ENCODE measurements at places on chromosomes 5 and 9.

- DNase-seq, result no peak
Observed at GRCh38 chr9:72480921-72481320, 40.5 kb upstream of the TMC1 start.

GRCh38 chr5:36161361-36161760 lies 9.4 kb downstream of the SKP2 start:
- no peak for DNase-seq

GRCh38 chr5:1501372-1502045 lies 22.3 kb downstream of the LPCAT1 start:
- DNase-seq, result no peak

GRCh38 chr9:16010221-16010620 lies 457.4 kb downstream of the CCDC171 start:
- no peak for DNase-seq

- DNase-seq, result no peak
Observed at GRCh38 chr5:39337252-39337915, 26.9 kb downstream of the C9 start.

DNA sequence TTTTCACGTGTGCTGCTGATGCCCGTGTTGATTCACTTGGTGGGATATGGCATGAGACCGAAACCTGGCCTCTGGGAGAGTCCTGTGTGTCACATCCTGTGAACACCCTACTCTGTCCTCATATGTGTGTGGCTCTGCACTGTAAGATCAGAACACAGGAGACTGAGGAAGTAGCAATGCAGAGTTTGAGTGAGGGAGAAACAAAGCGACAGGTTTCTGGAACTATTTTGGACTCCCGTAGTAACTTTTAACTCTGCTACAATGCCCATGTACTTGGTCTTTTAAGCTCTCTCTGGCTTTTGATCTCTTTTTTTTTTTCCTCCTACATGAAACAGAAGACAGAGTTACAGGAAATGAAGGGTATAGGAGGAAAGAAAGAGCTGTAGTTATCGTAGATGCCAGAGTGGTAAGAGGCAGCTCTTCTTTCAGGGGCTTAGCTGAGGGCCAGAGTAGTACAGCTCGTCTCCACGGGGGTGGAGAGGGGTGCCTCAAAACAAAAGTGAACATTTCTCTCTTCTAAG lies 26.6 kb downstream of the GRAMD2B start:
- DNase-seq, result no peak

DNA sequence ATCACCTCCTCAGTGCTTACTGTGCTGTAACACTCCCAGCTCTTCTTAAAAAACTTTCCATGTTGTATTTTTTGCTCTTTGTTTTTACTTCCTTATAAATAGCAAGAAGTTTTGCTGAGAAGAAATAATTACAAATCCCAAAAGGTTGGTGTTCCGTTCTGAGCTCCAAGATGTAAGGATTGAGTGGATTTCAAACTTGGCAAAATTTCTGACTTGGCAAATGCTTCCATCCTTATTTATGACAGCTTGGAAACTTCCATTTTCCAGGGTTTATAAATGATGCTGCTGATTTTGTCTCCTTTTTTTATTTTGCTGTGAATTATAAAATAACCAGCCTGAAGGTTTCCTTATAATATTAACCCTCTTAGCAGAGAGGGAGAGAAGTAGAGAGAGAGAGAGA lies 151.9 kb downstream of the NTRK2 start:
- no peak for DNase-seq

- no peak for DNase-seq
Observed at GRCh38 chr9:121754655-121755436, 103.4 kb downstream of the DAB2IP start.

- DNase-seq, result no peak
Observed at GRCh38 chr9:69188975-69189374, 14.9 kb downstream of the TJP2 start.

DNA sequence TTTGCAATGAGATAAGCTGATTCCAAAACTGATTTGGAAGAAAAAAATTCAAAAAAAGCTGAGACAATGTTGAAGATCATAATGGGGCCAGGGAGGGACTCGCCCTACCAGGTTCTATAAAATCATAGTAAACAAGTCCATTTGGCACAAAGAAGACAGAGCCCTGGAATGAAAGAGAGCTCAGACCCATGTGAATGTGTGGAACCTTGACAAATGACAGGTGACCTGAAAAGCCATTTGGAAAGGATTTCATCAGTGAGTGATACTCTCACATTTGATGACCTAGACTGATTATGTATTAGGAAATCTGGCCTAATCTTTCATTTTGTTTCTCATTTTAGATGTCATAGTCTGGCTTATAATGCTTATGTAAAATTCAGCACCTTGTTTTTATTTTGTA lies 26.8 kb downstream of the SPTAN1 start:
- no peak for DNase-seq

DNA sequence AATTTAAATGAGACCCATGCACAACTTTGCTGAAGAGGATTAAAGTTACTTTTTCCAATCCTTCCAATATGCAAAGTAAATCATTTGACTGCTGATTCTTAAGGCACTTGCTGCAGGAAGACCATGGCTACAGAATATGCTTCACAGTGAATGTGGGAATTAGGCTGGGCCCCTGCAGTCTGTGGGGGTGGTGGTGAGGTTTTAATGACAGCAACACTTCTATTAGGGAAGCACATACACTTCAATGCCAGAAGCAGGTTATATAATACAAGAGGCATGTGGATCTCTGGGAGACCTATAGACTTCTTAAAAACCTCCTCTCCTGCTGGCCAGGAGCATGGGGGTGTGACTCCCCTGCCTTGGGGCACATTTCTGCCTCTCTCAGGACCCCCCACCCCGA lies 124.5 kb upstream of the KLF9 start:
- DNase-seq, result no peak

DNA sequence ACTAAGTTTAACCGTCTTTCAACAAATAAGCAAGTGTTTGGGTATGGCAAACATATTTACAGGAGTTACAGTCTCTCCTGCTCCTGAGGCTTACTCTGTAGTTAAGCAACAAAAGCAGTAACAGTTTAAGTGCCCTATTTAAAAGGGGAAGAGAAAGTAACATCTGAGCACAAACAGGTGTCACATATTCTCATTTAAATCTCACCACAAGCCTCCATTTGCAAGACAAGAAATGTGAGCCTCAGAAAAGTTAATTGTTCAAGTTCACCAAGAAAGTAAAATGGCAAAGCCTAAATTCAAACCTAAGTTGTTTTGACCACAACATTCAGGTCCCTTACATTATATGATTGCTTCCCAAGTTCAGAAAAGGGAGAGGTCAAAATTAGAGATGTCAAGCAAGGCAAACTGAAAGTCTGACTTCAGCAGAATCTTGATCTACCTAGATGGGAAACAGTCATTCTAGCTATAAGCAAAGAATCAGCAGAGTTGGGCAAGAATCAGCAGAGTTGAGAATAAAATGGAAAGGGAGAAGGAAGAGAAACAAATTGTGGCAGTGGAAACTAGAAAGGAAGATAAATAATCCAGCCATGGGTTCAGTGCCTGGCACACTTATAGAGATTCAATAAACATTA lies 93.4 kb downstream of the STRBP start:
- no peak for DNase-seq

DNA sequence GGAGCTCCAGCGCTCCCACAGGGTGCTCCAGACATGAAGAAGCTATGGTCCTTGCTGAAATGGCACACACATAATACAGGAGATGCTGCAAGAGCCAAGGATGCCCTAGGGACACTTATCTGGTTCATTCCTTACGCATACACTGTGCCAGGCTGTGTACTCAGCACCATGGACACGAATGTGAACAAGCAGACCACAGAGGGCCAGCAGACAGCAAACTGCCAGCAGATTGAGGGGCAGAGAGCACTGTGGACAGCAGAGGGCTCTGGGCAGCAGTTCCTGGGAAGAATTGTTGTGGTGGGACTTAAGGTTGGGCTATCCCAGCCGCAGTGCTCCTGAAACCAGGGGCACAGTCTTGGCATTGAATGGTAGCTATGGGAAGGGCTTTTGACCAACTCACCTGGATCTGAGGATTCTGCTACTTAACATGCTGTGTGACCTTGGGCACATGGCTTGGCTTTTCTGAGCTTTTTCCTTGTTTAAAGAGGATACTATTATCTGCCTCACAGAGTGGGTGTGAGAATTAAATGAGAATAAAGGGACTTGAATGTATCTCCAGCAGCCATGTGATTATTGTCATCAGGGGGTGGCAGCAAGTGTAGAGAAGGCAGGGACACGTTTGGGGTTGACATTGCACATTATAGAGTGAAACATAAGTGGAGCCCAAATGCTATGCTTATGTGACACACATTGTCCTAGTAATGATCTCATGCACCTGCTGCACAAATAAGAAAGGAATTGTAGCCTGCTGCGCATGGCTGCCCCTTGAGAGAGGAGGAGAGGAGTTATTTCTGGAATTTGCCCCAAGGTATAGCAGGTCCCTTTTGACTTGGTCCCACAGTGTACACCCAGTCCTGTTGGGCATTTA lies 30.1 kb downstream of the PPARGC1B start:
- DNase-seq, result no peak

GRCh38 chr9:69086769-69087168 lies 51.2 kb downstream of the FXN start:
- DNase-seq, result no peak

DNA sequence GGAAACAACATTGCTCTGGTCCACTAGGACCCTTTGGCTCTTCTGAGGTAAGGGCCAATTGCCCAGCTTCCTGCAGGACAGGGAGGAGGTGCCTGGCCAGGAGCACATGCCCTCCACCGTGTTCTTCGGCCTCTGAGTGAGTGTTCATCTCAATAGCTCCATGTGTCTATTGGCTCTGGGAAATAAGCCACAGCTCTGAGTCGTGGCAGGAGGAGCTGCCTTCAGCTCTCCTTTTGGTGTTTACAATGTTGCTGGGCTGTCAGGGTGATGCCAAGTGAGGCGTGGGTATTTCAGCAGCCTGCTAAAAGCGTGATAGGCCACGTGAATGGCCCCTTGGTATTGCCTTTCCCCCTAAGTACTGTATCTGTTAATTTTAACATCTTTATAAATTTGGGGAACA lies 26.6 kb downstream of the GADD45G start:
- no peak for DNase-seq

- no peak for DNase-seq
Observed at GRCh38 chr5:127375124-127375523, 84.5 kb downstream of the MEGF10 start.

DNA sequence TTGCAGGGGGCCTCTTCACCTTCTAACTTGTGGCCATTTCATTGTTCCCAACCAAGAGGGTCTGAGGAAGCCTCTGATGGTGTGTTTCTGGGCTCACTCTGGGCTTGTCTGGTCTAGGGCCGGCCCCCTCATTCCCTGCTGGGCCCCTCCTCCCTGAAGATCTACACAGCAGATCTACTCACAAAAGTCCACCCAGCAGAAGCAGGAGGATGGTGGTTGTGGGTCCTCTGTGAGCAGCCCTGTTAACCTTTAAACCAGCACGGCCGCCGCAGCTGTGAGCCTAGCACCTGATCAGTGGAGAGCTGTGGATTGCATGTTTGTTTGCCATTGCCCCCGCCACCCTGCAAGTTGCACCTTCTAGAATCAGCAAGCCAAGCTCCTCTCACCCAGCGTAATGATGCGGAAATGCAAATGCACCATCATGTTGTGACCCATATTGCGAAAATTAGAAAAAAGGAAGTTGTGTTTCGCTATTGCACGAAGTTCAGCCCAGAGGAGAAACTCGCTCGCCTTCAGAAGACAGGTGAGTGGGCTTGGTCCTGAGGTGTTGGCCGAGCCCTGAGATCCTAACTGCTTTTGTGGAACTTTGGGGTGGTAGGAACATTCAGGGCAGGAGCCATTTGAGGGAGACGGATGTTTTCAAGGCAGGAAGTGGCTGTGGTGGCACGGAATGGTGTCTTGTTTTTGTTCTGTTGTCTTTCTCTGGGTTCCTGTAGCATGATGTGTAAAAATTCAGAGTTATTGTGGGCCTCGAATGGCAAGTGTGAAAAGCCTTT lies 16.7 kb downstream of the FGD3 start:
- DNase-seq, result peak; percentile 68

GRCh38 chr5:158898185-158899177 lies 201.2 kb downstream of the EBF1 start:
- no peak for DNase-seq

DNA sequence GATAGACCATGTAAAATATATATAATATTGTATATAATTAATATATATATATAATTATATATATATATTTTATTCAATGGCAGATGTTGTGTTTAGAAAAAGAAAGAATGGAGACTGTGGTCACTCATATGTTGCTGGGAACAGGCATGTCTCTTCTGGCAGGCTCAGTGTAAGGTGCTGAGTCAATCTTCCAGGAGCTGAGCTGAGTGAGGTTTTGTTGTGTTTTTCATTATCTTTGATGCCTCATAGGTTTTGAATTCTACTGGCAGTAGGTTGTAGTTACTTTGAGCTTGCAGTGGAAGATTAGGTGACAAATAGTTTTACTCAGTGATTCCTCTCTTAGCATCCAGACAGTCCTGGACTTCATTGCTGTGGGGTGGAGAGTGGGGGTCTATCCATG lies 561.3 kb downstream of the IRX1 start:
- no peak for DNase-seq

DNA sequence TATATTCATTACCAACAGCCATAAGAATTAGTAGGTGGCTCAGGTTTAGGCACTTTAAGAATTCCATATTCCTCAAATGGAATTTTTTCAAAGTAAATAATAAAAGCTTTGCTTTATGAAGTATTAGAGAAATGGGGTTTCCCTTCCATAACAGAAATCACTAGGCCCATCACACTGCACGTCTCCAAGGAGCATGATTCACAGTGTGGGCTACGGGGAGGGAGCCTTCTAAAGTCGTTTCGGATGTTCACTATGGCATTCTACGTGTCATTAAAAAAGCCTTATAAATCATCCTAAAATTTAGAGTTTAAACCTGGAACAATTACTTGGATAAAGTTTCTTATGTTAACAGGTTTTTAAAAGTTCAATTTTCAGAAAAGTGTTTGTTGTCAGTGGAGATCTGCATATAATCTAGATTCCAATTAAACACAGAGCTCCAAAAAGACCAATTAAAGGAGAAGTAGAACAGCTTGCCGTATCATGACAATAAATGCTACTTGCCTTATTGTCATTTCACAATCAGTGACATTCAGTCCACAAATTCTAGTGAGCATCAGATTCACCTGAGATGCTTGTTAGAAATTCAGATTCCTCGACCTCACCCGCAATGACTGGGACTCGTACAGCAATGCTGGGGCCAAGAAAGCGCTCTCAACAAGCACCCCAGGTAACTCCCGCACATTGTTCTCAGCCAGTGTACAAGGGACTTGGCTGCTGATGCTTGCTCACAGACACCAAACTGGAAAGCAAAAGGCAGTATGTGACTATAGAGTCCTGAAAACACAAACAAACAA lies 115.7 kb downstream of the NFIB start:
- DNase-seq, result no peak

DNA sequence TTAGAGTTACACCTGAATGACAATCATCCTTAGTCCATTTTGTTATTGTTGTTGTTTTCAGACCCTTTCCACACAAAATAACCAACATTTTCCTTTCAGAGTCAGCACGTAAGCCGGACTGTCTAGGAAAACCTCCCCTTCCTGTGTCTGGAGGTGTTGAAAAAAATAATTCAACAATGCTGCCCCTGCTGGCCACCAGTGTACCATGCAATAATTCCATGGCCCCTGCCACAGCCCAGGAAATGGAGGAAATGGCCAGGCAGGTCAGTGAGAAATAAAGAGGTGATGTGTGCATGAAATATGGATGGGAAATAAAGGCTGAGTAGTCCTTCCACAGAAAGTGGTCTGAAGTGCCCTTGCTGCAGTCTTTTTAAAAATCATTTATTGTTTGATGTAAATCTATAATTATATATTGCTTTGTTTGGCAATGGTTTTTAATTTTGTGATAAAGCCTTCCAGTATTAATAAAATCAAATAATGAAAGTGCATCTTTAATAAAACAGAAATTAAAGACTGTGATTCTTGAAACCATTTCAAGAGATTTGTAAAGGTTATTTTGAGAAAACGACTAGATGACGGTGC lies 152.8 kb upstream of the PAPPA start:
- no peak for DNase-seq

All from activated T-helper 1 cell treated with anti-CD3 and anti-CD28 coated beads, Interleukin-2, amount 50 U/mL, for 16 hours (primary cell).